ENCODE measurements at places on chromosomes 6 and 20.

DNA sequence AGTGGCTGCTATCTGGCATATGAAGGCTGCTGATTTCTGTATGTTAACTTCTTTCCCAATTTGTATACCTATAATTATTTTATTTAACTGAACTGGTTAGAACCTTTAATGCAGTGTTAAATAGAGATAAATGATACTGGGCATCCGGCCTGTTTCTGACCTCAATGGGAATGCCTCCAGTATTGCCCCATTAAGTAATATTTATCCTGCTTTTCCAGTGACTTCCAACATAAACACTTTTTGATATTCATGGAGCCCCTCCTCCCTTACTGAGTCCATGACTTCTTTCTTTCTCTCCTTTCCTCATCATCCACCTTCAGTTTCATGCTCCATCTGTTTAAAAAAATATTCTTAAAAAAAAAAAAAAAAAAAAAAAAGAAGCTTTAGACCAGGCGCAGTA, 8.8 kb downstream of the TRIM27 start:
- no peak for DNase-seq

- no peak for DNase-seq
Observed at GRCh38 chr20:20561172-20561571, 151.3 kb downstream of the RALGAPA2 start.

GRCh38 chr6:27532820-27533538, 60.1 kb upstream of the ZNF184 start:
- DNase-seq: no peak

GRCh38 chr20:6827472-6827871, 60.0 kb downstream of the BMP2 start:
- DNase-seq: no peak

GRCh38 chr20:57908226-57908625, 198.4 kb upstream of the PMEPA1 start:
- no peak for DNase-seq

DNA sequence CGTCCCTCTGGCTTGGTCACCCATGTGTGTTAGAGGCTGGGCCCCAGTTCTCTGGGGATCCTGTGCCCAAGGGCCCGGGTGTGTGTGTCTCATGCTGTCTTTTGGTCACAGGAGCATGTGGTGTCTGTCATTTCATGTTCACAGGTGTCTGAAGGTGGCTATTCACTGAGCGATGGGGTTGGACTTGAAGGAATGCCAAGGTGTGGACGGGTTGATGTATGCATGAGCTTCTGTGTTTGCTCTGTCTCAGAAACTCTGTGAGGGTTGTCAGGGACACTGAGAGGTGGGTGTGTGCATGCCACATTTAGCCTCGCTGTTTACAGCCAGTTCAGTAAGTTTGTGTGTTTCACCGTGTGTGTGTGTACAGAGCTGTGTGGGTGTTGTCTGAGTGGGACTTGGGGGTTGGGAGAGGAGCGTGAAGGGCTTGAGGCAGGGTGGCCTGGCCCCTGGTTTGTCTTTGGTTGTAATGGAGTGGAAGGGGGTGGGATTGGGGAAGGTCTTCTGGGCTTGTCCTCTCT, 1.2 kb downstream of the DDR1 start:
- DNase-seq: no peak

- DNase-seq: no peak
Observed at GRCh38 chr6:110282412-110282811, 75.7 kb downstream of the METTL24 start.

- DNase-seq: no peak
Observed at GRCh38 chr6:150666071-150666470, 66.4 kb downstream of the PLEKHG1 start.

- DNase-seq: no peak
Observed at GRCh38 chr6:158910484-158911440, 89.2 kb downstream of the RSPH3 start.

DNA sequence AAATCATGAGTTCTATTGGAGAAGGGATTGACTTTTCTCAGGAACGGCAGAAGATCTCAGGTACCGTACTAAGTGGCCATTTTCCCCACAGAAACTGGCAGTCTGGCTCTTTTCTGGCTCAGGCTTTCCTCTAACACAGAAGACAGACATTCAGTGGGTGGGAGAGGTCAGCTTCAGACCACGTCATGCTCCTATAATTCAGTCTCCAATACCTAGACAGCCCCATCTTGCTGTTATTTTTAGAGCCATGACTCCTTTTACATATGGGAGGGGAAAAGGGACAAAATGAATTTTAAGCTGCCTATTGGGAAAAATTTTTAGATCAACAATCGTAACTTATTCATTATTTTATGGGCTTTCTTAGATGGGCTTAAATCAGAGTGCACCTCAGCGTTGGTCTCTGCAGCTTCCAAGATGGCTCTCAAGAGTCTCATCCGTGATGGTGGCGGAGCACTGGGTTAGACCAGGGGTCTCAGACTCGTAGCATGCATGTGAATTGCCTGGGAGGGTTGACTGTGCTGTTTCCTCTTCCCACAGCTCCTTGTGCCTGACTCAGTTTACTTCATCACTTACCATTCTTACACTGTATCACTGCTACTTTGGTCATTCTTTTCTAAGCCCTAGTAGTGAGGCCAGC, 86.9 kb downstream of the TCP11 start:
- DNase-seq: no peak

DNA sequence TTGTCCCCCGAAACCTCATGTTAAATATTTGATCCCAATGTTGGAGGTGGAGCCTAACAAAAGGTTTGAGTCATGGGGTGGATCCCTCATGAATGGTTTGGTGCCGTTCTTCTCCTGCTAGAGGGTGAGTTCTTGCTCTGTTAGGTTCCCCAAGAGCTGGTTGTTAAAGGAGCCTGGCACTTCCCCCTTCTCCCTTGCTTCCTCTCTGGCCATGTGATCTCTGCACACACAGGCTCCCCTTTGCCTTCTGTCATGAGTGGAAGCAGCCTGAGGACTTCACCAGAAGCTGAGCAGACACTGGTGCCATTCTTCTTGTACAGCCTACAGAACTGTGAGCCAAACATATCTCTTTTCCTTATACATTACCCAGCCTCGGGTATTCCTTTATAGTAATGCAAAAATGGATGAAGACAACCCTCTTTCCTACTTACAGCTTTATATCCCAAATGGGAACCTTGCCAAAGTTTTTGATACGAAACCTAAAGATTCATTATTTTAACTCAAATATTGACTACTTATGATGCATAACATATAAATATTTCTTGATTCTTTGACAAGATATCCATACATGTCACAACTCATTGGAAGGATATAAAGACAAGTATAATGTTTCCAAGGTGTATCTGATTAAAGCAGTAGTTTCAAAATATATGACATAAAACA, 61.0 kb downstream of the RNF182 start:
- no peak for DNase-seq

DNA sequence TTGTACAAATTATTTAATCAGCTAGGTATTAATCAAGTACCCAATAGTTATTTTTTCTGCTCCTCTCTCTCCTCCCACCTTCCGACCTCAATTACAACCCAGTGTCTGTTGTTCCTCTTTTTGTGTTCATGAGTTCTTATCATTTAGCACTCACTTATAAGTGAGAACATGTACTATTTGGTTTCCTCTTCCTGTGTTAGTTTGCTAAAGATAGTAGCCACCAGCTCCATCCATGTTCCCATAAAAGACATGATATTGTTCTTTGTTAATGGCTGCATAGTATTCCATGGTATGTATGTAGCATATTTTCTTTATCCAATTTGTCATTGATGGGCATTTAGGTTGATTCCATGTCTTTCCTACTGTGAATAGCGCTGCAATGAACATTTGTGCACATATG, 652.8 kb upstream of the CITED2 start:
- no peak for DNase-seq

DNA sequence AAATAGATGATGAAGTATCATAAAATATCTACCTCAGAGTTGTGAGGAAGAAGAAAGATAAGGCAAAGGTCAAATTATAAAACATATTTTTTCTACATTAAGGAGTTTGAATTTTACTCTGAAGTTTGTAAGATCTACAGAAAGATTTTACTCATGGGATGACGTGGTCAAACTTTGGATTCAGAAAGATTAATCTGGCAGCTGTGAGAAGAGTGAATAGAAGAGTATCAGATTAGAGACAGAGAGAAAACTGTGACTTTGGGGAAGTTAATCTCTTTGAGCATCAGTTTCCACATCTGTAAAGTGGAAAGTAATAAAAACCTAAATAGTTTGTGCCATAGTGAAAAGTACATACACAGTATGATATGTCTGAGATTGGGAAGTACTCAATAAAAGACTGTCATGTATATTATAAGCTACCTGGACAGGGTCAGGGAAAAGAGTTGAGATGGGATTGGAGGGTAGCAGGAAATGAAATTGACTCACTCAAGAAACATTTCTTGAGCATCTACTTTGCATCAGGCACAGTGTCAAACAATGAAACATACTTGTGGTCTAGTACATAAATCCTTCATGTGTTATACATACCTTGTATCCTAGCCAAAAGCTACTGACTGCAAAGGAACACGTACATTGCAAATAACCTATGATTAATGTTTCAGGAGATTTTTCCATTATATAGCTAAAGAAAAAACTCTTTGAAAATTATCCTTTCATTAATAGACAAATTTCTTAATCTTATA, 222.1 kb downstream of the TMEM200A start:
- no peak for DNase-seq

DNA sequence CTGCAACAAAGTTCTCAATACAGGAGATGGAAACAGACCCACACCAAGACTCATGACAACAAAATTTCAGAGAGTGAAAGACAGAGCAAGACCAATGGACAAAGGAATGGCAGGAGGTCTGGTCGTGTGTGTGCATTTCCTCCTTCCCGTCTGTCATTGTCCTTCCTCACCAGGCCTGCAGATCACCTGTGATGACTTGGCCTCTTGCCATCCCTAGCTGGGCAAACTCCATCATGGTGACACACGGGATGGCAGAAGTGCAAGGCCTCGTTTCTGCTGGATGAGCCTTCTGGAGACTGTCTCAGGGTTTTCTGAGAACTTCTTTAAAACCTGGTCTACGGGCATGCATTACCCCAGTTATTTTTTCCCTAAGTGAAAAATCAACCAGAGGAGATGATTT, 49.2 kb downstream of the RPP21 start:
- DNase-seq: no peak

GRCh38 chr6:73006146-73006545, 219.2 kb downstream of the KHDC1L start:
- no peak for DNase-seq

GRCh38 chr6:168109171-168109570, 30.2 kb upstream of the FRMD1 start:
- DNase-seq: no peak

- DNase-seq: no peak
Observed at GRCh38 chr20:32191422-32191821, 16.1 kb downstream of the PLAGL2 start.

DNA sequence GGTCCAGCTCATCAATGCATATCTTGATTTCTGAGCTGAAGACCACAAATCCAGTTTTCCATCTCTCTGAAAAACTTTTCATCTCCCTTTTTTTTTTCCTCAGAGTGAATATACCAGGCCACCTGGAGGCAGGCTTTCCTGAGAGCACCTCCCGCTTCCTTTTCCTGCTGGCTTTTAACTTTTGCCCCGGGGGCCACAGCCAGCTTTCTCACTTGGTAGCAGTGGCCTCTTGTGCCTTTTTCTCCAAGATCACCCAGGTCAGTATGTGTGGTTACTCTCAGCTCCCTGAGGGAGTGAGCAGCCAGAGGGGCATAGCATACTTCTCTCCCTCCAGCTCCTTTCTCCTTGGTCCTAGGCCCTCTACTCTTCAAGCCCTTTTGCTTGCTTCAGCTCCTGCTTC, at the start of gene BTN1A1:
Gene BTN1A1 (plus strand): TSS at position 202 of the 400 bp plus-strand sequence. CDS start 984 bp downstream, outside the sequence.
- DNase-seq: no peak

DNA sequence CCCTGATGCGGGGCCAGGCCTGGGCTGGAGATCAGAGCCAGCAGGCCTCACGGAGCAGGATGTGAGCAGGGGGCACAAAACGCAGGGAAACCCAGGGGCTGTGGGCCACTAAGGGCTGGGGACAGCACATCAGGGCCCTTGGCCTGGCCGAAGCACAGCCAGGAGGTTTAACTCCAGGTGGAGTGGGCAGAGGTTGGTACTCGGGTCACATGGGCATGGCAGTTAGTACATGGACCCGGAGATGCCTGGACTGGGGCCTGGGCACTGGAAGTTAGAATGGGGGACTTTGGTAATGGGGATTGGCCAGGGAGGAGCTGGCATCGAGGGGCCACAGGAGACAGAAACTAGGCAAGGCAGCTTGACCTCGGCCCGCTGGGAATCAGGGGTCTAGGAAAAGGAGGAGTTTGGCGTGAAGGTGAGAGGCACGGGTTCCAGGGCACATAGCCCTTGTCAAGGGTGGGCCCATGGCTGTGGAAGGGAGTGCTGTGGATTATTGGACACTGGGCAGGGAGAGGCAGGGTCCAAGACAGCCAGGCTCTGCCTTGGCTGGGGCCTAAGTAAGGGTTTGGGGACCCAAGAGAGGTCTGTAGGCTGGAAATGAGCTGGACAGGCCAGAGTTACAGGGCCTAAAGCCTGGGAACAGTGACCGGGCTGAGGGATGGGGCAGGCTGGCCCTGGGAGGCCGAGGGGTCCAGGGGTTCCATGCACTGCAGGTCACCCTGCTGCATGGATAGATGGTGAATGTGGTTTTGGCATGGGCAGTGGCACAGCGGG, 41.6 kb upstream of the CD93 start:
- no peak for DNase-seq

GRCh38 chr6:108242259-108242658, 18.6 kb downstream of the SNX3 start:
- DNase-seq: no peak

- no peak for DNase-seq
Observed at GRCh38 chr20:33516882-33517281, 27.0 kb downstream of the CBFA2T2 start.

DNA sequence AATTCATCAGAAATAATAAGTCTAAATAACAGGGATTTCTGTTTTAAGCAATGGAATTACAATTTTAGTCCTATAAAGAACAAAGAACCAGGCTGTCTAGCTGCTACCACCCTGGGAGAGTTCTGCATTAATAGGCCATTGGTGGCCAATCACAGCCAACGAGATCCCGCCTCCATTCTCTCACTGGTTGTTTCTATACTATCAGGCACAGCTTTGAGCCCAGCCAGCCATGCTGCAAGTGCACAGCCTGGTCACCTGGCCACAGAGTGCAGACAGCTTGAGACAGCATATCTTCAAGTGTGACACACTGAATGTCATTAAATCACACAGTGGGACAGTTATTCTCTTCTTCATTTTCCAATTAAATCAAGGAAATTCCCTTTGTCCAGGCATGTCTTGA, 16.1 kb upstream of the RAB22A start:
- DNase-seq: no peak

DNA sequence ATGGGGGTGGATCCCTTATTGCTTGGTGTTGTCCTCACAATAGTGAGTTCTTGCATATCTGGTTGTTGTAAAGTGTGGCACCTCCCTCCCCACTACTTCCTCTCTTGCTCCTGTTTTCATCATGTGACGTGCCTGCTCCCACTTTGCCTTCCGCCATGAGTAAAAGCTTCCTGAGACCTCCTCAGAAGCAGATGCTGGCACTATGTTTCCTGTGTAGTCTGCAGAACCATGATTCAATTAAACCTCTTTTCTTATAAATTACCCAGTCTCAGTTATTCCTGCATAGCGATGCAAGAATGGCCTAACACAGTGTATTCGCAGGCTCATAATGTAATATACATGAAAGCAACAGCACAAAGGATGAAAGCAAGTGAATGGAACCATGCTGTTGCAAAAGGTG, 28.4 kb upstream of the ANKRD60 start:
- no peak for DNase-seq

- no peak for DNase-seq
Observed at GRCh38 chr6:37548067-37548674, 48.5 kb upstream of the CCDC167 start.
